GM04504 (cell line): ENCODE measurements at places on chromosomes 2 and 18.

DNA sequence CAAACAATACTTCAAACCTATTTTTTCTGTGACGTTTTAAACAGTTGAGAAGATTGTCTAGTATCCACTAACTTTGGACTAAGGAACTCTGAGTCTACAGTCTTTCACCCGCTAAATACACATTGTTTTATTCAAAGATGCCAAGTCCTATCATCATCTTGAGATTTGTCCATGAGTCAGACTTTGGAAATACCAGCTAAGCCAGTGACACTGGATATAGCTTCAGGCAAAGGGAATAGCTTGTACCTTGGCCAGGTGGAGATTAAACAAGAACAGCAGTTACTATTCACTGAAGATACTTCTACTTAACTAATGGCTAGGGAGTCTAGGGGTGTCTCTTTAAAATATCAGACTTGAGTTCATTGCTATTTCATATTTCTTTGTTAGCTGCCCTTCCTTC, 137.5 kb downstream of the COMMD1 start:
- DNase-seq = no peak

DNA sequence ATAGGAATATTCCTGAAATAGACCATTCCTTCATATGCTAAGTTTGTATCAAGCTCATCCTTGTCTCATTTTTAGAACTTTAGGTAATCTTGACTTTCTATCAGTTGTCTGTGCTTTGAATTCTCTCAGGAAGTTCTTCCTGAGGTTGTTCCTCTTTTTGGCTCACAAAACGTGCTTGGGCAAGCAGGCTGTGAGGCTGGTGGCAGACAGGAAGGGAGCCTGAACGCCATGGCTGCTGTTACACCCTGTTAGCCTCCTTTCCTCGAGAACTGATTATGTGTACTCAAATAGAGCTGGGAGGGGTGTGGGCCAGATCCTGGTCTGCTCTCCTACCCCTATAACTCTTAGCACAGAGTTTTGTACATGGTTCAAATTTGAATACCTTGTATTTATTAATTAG, 136.4 kb upstream of the CELF4 start:
- no peak for DNase-seq

GRCh38 chr18:45957100-45957499, 10.0 kb downstream of the EPG5 start:
- DNase-seq = no peak

GRCh38 chr18:9221661-9222060, 85.1 kb downstream of the ANKRD12 start:
- DNase-seq = no peak
